Umbilical cord (tissue), 2 donors: ENCODE measurements at places on chromosomes 2 and 18.

DNA sequence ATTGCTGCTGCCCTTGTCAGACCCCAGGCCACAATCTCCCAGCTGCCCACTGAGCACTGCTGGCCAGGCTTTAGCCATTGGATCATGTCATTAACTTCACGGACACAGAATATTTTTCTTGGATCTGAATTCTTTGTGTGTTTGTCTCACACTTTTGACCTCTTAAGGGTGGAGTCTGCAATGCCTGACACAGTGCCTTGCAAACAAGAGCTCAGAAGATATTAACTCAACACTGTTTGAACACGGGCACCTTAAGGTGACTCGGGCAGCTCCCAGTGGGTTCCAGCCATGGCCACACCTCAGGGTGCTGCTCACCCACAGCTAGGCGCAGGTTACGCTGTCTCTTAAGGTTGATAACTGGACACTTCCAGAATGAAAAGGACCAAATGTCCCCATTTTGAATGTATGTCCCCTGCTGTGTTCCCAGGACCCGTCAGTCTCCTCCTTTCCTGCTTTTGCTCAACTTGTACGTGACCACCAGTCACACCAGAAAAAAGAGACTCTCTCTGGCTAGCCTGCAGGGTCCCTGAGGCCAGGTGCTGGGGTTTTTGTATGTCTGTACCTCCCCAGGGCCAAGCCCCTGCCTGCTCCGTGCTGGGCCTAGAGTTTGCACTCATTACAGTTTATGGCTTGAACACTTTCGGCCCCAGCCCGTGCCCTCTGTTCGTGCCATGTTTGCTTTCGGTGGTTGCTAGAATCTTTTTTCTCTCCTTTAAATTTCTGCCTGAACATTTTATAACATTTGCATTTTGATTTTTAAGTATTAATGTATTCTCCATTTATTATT lies 33.4 kb upstream of the TMEM131 start:
- DNase-seq: no peak

- no peak for DNase-seq
Observed at GRCh38 chr2:112727276-112728028, 6.6 kb downstream of the NT5DC4 start.

- peak; percentile 72 for DNase-seq
Observed at GRCh38 chr2:166184789-166185188, 57.0 kb upstream of the SCN1A start.

GRCh38 chr2:156657809-156658208 lies 221.6 kb downstream of the GPD2 start:
- DNase-seq: no peak

GRCh38 chr18:5912566-5912965 lies 17.2 kb upstream of the TMEM200C start:
- DNase-seq: no peak

DNA sequence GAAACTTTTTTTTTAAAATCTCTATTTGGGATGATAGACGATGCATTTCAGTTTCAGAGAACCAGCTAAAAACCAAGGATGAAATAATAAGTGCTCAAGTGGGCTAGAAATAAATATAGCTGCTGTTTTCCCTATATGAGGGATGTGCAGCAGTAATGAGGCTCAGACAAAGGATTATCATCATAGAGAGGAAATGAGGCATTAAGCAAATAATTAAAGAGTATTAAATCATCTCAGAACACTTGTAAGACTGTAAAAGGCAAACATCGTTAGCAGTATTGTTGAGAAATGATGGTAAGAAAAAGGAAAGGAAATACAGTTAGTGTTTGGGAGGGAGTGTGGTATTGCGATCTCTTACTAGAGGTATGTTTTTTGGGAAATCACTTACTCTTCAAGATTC lies 233.5 kb downstream of the TGIF1 start:
- DNase-seq: no peak

DNA sequence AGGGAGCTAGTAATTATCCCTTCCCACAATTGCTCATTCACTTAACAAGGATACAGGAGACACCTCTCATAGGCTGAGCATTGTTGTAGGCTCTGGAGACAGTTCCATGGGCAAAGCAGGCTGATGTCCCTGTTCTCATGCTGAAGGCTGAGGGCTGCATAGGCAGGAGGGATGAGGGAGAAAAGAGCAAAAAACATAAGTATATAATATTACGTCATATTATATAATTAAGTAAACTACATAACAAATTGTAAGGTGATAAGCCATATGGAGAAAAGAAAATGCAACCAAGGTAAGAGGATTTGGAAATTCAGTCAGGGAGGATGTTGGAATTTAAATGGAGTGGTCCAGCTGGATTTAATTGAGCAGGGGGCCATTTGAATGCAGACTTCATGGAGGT lies 380.6 kb upstream of the ST6GAL2 start:
- no peak for DNase-seq

GRCh38 chr2:158174495-158174894 lies 72.8 kb downstream of the UPP2 start:
- DNase-seq: no peak

GRCh38 chr18:31596081-31596872 lies 4.6 kb downstream of the TTR start:
- DNase-seq: no peak

DNA sequence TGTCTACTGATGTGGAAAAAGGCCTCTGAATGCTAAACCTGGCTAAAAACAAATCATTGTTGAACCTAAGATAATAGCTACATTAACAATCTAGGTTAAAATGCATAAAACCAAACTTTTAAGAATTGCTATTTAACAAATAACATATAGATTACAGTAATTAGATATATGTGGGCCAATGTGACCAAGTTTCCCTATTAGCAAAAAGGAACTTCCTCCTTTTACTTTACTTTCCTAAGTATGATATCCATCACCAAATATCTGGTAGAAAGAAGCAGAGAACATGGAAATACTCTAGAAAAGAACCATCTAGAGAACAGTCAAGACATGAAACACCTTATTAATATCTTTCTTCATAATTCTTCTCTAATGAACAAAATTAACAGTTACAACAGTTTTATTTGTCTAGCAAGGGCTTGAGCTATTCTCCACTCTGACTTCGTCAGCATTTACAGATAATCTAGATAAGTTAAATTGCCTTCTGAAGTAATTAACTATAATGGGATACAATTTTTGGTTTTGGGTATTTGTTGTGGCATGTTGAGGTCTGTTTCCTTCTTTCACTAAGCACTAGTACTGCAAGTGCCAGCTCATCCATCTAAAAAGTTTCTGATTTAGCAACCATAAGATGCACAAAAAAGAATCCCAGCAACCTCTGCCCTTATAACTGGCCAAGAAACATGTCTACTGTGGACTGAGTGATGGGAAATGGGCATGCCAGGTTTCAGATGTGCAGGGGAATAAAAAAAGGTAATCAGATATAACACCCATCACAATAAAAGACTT lies 53.3 kb downstream of the MEMO1 start:
- DNase-seq: no peak

DNA sequence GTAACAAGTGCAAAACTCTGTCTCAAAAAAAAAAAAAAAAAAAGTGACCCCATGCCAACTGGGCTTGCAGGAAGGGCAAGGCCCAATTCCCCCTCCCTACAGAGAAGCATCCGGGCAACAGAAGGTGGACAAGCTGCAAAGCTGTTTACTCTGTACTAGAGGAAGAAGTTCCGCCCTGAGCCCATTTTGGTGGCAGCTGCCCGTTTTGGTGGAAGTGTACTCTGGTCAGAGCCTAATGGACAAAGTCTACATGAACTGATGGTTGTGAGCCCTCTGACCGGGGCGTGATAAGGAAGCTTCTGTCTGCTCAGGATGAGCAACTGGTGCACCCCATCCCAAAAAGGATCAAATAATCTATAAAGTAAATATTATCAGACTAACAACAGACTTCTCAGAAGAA lies 65.0 kb downstream of the TRAPPC8 start:
- DNase-seq: no peak

DNA sequence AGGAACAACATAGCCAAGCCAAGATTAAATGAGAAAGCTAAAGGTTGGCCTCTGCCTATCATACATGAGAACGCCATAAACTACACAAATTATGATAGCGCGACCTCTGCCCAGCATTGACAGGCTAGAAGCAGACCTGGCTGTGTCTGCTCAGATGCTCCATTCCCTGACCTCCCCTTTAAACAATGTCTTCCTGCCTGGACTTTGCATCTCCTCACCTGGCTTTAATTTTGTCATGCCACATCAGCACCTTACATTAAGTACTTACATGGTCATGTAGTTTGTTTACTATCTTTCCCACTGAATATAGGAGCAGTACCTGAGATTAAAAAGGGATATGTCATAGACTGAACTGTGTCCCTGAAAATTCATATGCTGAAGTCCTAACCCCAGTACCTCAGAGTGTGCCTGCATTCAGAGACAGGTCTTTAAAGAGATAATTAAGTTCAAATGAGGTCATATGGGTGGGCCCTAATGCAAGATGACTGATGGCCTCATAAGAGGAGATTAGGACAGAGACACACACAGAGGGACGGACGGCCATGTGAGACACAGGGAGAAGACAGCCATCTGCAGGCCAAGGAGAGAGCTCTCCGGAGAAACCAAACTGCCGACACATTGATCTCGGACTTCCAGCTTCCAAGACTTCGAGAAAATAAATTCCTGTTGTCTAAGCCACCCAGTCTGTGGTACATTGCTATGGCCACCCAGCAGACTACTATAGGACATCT lies 103.7 kb downstream of the BIN1 start:
- no peak for DNase-seq

DNA sequence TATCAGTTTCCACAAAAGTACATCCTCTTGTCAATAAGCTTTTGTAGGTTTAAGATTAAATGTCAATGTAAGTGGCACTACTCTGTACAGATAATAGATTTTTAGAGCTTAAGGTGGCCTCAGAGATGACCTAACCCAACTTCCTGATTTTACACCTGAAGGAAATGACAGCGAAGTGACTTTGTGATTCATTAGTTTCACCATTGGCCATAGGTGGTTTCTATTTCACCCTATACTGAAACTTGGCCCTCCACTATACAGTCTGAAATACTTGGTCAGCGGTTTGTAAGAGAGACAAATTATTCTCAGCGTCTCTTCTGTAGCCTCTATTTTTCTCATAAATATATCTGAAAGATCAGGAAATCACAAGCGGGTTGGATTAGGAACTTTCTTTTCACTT lies 330.4 kb upstream of the FAM98A start:
- DNase-seq: no peak

GRCh38 chr2:142307086-142307485 lies 176.3 kb upstream of the LRP1B start:
- DNase-seq: no peak

DNA sequence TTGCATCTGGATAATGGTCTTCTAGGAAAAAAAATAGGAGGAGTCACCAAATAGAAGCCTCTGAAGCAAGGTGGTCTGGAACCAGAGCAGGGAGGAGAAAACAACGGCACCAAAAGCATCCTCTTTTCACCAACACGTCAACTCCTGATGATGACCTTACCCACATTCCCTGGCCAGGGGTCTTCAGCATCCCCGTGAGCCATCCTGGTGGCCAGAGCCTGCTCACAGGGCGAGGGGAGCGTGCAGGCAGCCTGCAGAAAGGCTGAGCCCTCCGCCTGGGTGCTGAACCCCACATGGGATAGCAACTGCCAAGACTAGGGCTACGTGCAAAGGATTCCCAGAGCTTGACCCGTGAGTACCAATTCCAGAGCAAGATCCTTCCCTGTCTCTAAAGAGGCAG lies 191.0 kb downstream of the NDUFA10 start:
- no peak for DNase-seq

DNA sequence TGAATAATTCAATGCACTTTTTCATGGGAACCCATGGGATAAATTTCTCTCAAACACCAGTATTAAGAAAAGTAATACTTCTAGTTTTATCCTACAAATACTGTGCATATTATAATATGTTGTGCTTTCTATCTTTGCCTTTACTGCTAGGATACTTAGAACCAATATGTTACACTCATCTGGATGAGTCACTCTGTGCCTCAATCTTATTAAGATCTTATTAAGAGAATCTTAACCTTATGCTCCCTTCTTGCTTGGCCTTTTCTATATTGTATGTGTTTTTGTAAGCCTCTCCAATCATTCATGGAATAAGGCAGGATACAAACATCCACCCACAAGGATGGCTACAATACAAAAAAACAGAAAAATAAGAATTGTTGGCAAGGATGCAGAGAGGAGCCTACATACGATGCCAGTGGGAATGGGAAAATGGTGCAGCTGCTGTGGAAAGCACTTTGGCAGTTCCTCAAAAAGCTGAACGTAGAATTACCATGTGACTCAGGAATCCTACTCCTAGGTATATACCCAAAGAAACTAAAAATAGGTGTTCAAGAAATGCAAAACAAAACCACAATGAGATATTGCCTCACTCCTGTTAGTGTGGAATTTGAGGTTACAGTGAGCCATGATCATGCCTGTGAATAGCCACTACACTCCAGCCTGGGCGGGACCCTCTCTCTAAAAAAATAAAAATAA lies 10.7 kb upstream of the TWSG1 start:
- DNase-seq: no peak

DNA sequence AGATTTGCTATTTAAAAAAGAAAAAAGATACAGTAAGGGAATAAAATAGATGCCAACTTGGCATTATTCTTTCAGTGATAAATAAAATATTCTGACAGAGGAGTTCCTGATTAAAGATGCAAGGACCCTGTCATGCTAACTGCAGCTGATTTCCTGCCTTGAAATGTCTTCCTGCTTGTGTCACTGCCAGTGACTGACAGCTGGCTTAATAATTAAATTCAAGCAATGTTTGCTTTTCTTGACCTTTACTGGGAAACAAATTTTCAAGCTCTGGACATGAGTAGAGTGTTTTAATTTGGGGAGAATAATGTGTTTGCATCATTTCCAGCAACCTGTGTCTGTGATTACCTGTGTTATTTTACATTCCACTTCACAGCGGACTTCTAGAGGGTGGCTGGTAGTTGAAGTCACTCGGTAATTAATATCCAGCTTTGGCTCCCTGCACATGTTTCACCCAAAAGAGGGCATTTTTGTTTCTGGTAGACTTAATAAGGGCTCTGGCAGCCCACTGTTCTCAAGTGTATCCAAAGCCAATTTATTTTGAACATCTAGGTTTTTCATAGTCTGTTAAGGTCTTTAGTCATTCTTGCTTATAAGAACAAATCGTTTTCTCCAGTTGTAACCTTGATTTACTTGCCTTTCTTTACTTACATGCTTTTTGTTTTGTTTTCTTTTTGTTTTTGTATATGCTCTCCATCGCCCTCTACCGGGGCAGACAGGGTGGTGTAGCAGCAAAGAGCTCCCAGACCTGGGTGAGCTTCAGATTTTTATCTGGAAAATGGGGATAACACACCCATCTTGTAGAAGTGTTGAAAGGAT lies 48.5 kb upstream of the PROKR1 start:
- DNase-seq: peak; percentile 6

DNA sequence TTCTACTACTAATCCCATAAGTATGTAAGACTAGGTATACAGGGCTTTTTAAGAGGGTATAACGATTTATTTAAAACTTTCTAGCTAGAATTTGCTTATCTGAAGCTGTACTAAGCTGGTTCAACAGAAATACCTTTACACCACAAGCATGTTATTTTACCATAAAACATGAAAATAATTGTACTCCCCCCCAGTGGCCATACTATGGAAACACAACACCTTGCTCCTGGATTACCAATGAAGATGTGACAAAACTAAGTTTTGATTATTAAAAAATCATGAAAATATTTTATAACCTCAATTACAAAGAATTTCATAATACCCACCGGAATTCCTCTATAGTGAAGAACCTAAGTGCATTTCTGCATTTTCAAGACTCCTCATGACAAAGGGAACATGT lies 27.3 kb downstream of the LPIN2 start:
- no peak for DNase-seq

GRCh38 chr18:25019931-25020330 lies 332.0 kb downstream of the ZNF521 start:
- no peak for DNase-seq

GRCh38 chr2:241375300-241375699 lies 19.2 kb downstream of the FARP2 start:
- DNase-seq: no peak

GRCh38 chr2:200777275-200777674 lies 34.4 kb upstream of the BZW1 start:
- no peak for DNase-seq
